GM13976 (cell line): ENCODE measurements at places on chromosomes 3 and 15.

DNA sequence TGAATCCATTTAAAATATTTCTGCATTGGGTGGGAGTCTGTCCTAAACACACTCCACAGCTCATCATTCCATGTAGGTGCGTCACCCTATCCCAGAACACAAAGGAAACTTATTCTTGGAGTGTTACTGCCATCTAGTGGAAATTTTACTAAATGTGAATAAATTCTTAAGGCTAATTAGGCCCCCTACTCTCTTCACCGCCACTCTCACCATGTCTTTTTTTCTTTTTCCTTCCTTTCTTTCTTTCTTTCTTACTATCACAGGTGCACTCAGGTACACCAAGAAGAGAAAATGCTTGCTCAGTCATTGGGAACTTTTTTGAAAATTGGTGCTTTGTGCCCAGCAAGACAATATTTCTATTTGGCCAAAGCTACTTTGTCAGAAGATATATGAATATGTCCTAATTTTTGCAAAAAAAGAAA is 26.4 kb upstream of the ATP8B4 start:
- DNase-seq, result peak; percentile 24

DNA sequence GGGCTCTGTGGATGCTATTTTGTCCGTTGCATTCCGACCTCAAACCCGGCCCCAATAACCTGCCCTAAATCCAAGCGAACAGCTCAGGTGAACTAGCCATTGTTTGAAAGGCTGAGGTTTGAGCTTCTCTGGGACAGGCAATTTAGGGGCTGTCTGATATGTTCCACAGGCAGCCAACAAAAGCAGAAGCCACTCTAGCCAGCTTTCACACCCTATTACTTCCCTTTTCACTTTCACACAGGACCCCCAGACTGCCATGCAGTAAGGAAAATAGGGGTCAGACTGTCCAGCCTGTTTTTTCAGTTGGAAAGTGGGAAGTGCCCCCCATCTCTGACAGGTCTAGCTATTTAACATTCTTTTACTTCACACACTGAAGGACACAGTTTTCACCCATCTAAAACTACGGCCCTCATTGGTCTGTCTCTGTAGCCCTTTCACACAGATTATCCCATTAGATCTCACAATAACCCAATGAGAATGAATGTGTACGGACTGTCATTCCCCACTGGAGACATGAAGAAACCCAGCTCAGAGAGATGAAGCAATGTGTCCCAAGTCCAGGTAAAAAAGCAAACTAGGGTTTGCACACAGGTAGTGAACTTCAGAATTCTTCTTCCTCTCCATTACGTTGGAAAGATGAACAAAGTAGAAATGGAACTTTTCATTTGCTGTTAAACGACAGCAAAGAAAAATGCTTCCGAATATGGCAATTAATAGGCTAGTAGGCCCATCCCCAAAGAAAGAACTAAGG is 1.9 kb downstream of the CCDC12 start:
- no peak for DNase-seq

GRCh38 chr3:40719660-40720287 is 195.0 kb downstream of the ZNF621 start:
- no peak for DNase-seq

- no peak for DNase-seq
Measured at GRCh38 chr3:128867200-128868125, 12.0 kb upstream of the ACAD9 start.

DNA sequence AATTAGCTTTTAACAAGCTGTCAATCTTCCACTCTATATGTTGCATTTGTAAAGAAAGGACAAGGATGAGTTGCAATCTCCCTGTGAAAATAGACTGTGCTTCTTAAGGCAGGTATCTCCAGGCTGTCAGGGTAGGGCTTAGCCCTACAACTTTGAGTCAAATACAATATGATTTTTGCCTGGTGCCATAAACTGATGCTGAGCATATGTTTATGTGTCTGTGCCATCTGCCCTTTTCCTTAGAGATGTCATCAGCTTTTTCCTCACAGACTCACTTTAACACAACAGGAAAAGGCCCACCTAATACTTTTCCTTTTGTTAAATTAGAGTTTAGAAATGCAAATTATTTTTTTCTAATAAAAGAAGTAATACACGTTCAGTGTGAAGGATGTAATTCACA is 548.3 kb downstream of the NLGN1 start:
- DNase-seq, result no peak

DNA sequence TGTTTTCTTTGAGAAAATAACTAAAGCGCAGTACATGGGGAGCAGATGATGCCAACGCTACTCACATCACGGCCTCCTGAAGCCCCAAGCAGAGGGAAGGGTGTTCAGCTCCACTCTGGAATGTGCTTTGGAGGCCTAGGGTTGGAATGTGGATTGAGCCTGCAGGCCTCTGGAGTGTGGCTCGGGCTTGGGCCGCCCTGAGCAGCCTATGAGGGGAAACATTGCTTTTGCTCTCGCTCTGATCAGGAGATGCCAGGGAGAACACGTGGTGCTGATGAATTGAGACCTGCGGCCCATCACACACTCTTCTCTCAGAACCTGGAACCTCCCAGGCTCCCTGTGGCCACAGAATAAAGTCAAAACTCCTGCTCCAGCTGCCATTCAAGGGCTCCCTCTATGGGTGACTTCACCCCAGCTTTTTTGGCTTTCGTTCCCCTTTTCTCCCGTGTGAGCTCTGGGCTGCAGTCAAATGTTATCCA is 23.3 kb downstream of the CCDC13 start:
- DNase-seq, result peak; percentile 56

- DNase-seq, result no peak
Measured at GRCh38 chr3:125403789-125404188, 28.7 kb upstream of the ZNF148 start.

DNA sequence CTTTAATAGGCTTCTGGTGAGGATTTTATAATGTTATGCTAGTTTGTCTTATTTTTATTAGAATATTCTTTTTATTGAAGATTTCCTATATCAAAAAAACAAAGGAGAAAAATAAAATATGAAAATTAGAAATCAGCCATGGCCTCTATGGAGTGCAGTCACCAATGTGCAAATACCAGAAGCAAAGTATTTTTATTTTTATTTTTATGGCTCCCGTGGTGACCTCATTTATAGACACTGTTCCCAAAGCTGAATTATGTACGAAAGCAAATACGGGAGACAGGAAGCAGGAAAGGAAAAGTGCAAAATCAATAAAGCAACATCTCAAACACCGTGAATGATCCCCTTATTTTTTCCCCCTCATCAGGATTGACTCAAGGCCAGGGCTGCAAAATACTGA is 35.1 kb downstream of the DAZL start:
- no peak for DNase-seq

GRCh38 chr3:168659015-168659414 is 563.3 kb upstream of the GOLIM4 start:
- no peak for DNase-seq

- DNase-seq, result no peak
Measured at GRCh38 chr3:122794483-122794778, 438 bp upstream of the SLC49A4 start.

- no peak for DNase-seq
Measured at GRCh38 chr3:196620161-196620604, 19.3 kb upstream of the NRROS start.

GRCh38 chr15:81284256-81285031 is 39.5 kb downstream of the STARD5 start:
- DNase-seq, result no peak

GRCh38 chr3:86985181-86985826 is 5.6 kb downstream of the VGLL3 start:
- no peak for DNase-seq

DNA sequence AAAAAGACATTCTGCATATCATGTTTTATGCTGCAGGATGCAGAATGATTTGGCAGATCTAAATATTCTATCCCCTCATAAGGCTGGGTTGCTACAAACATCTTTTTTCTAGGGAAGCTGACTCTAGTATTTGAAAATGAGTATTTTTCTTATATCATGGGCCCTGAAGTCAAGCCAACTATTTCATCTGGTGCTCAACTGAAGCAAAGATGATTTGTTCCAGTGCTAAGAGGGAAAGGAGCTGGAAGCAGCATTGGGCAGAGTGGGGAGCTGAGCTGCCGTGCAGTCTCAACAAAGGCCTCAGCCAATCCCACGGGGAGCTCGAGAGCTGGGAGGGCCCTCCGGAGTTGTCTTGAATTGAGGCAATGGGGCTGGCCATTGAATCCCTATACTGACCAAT is 155.3 kb upstream of the SLCO3A1 start:
- DNase-seq, result no peak

- DNase-seq, result no peak
Measured at GRCh38 chr15:69834761-69835160, 263.0 kb downstream of the TLE3 start.
